MCF 10A (cell line): ENCODE measurements at places on chromosomes 1 and 21. TPM values are rescaled to one million over a fixed set of nuclear protein-coding genes. Genes with fewer than 3 reads are reported as not detected.

KCNJ10 gene
- total RNA-seq = not detected in 2 replicates

TINAGL1 gene
- total RNA-seq = 2.7 and 2.9 TPM in 2 replicates

GRCh38 chr1:109399326-109399957 lies 1.7 kb upstream of the SORT1 start:
- H3K36me3 ChIP-seq = peaks cover 34% of the 10 kb centered on the region
- H3K4me3 ChIP-seq = peak overlapping the region; percentile 28
- peak; percentile 70 for DNase-seq
- no peaks in the 10 kb centered on the region for H3K27me3 ChIP-seq
- peaks cover 10% of the 10 kb centered on the region for H3K4me1 ChIP-seq

GJA5 gene
- total RNA-seq = 0.28 TPM in 1 of 2 replicates, not detected in the other

OR2M2 gene
- not detected in 2 replicates for total RNA-seq

DNA sequence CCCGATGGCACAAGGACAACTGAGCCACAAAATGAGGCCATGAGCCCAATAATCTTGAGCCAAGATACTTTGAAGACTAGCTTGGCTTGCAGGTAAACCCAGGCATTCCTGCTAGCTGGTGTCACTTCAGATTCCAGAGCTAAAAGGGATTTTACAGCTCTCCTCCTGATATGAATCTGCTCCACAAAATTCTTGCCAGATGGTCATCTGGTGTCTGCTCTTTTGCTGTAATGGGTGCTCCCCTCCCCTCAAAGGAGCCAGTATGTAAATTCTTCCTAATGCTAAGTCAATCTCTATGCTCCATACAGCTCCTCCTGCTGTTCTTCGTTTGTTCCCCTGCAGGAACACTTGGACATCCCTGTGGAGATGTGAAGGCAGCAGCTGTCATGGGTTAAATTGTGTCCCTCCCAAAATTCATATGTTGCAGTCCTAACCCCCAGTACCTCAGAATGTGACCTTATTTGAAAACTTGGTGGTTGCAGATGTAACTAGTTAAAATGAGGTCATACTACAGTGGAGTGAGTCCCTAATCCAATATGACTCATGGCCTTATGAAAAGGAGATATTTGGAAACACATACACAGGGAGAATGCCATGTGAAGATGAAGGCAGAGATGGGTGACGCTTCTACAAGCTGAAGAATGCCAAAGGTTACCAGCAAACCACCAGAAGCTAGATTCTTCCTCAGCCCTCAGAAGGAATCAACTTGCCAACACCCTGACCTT lies 180.6 kb upstream of the PALMD start:
- peak; percentile 65 for DNase-seq
- no peak overlapping the region for H3K27ac ChIP-seq
- H3K4me3 ChIP-seq = no peak overlapping the region
- H3K4me1 ChIP-seq = peaks cover 9% of the 10 kb centered on the region
- H3K36me3 ChIP-seq = no peaks in the 10 kb centered on the region
- no peaks in the 10 kb centered on the region for H3K27me3 ChIP-seq

STPG1 gene
- 18.6 and 19.7 TPM in 2 replicates for total RNA-seq

DNA sequence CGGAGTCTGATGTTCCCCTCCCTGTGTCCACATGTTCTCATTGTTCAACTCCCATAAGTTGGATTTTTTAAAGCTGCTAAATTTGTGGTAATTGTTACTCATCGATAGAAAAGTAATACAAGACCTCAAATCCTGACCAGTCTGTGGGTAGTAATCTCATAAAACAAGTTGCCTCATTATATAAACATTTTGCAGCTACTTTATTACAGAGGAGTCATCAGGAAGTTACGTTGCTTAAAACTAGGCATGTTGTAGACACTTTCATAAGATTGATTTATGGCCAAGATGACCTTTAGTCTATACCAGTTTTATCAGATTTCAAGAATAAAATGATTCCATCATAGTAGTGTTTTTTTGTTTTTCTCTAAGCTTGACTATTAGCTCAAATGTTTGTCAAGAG lies 208.8 kb downstream of the GIPC2 start:
- H3K4me3 ChIP-seq = no peak overlapping the region
- H3K27ac ChIP-seq = peak overlapping the region; percentile 66
- peaks cover 24% of the 10 kb centered on the region for H3K4me1 ChIP-seq

DNA sequence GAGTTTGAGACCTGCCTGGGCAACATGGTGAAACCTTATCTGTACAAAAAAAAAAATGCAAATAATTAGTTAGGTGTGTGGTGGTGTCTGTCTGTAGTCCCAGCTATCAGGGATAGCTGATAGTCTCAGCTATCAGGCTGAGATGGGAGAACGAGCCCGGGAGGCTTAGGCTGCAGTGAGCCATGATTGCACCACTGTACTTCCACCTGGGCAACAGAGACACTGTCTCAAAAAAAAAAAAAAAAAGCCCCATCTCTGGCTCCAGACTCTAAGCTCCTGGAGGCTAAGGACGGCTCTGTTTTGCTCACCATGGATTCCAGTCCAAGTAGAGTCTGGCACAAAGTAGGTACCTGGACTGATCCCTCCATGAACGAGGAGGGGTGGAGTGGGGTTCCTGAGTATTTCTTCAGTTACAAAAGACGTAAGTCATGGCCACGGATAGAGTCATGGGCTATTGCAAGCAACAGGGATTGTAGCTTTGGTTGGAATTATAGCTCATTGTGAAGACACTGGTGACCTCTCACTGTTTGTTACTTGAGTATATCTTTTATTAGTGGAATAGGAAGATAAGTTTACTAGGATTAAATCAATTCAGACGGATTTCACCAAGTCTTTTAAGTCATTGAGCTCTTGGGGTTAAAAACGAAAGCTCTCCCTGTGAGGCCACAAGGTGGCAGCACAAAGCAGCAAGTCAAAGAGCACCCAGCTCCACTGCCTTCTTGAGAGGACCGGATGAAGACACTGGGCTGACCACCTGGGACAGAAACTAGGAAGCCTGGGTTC lies 35.6 kb upstream of the TMEM61 start:
- H3K27me3 ChIP-seq = no peaks in the 10 kb centered on the region
- H3K4me3 ChIP-seq = peak overlapping the region; percentile 44
- peak overlapping the region; percentile 25 for H3K27ac ChIP-seq
- DNase-seq = peak; percentile 83
- H3K36me3 ChIP-seq = no peaks in the 10 kb centered on the region

GRCh38 chr1:2392686-2393085 lies 1.0 kb downstream of the RER1 start:
- peaks cover 61% of the 10 kb centered on the region for H3K36me3 ChIP-seq
- H3K4me3 ChIP-seq = peak overlapping the region; percentile 66
- H3K27ac ChIP-seq = peak overlapping the region; percentile 87
- no peak for DNase-seq
